Mucosa of descending colon (tissue), 3 donors: ENCODE measurements at places on chromosomes 5 and 9. TPM values are rescaled to one million over a fixed set of nuclear protein-coding genes. Genes with fewer than 3 reads are reported as not detected.

The EGFLAM gene
- 0.46 TPM for total RNA-seq

The ENHO gene
- 1.4 TPM for total RNA-seq

The CCDC171 gene
- 3.6 TPM for total RNA-seq

The CDX1 gene
- total RNA-seq, result 306 TPM

DNA sequence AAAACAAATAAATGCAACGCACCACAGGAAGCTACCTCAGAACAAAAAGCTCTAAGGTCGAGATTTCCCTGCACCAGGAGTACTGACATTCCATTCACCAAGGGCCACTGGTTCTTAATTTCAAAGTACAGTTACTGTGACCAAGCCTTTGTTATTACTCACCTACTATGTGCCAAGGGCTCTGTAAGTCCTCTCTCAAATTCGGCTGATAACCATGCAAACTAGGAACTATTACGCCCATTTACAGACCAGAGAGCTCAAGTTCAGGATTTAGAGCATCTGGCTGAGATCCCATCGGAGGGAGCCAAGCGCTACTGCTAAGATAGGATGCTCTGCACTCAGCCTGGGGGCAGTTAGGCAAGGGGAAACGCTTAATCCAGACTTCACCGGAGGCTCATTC is 5.6 kb downstream of the MYO10 start:
- DNase-seq, result no peak

DNA sequence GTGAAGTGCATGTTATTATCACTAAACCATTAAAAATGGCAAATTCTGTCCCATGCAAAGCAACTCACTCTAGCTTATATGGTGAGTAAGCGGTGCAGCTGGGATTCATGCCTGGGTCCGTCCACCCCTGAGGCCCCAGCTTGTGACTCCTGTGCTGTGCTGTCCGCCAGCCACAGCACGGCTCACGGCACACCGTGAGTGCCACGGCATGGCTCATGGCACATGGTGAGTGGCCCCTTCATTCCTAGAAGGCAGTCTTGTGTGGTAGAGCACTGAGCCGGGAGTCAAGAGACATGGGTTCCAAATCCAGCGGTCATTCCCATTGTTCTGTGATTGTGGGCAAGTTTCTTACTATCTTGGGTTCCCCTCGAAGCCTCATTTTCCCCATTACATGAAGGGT is 18.8 kb downstream of the RGS3 start:
- no peak for DNase-seq

DNA sequence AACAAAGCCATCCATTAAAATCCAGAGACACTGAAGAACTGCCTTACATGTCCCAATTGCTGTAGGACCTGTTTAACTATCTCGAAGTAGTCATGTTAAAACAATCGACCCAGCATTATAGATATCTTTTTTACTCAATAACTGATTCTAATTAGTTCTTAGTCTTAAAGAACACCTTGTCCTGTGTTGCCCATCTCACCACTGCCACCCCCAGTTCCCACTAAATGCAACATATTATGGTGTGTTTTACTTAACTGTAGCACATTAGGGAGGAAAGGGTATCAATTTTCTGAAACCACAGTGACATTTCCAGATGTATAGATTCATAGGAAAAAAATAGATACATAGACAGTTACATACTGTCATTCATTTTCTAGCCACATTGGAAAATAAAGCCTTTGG is 221.2 kb downstream of the MEF2C start:
- no peak for DNase-seq

- no peak for DNase-seq
These were observed 172.8 kb downstream of the NR3C1 start for GRCh38 chr5:143230676-143230996.

- peak; percentile 43 for DNase-seq
These were observed 11.8 kb upstream of the ACTBL2 start for GRCh38 chr5:57494104-57495098.

DNA sequence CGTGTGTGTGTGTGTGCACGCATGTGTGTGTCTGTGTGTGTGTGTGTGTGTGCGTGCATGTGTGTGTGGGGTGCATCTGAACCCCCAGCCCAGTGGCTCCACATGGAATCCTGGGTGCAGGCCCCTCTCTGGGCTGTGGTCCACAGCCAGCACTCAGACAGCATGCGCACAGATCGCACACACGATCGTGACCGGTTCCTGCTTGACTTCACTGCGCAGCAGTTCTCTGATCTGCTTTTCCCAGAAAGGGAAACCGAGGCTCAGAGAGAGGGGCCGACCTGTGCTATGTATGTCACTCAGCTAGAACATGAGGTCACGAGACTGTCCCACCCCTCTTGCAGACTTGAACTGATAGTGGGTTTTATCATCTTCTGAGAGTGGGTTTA is 34.4 kb downstream of the RASGEF1C start:
- DNase-seq, result no peak

GRCh38 chr5:10702040-10702629 is 58.9 kb downstream of the DAP start:
- DNase-seq, result no peak

DNA sequence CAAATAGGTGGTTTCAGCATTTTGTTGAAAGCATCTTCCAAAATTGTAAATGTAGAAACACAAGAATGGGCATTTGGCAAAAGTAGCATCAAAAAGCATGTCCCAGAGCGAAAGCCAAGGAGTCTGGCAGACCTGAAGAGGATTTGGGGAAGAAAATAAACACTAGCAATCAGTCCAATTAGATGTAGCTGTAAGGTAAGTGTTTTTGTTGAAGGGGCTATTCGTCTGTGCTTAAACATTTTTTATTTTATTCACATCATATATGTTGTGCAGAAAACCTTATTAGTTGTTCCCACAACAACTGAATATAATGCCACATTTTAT is 954.1 kb upstream of the COX7C start:
- no peak for DNase-seq

- DNase-seq, result no peak
These were observed 63.2 kb upstream of the GHR start for GRCh38 chr5:42360056-42360455.

- DNase-seq, result no peak
These were observed 15.7 kb downstream of the TPPP start for GRCh38 chr5:677131-678101.

- DNase-seq, result no peak
These were observed 402.9 kb downstream of the CYLC2 start for GRCh38 chr9:103397868-103398600.

GRCh38 chr5:66987949-66988838 is 208.4 kb downstream of the CD180 start:
- DNase-seq, result no peak
